ENCODE measurements at places on chromosomes 6 and 20.

DNA sequence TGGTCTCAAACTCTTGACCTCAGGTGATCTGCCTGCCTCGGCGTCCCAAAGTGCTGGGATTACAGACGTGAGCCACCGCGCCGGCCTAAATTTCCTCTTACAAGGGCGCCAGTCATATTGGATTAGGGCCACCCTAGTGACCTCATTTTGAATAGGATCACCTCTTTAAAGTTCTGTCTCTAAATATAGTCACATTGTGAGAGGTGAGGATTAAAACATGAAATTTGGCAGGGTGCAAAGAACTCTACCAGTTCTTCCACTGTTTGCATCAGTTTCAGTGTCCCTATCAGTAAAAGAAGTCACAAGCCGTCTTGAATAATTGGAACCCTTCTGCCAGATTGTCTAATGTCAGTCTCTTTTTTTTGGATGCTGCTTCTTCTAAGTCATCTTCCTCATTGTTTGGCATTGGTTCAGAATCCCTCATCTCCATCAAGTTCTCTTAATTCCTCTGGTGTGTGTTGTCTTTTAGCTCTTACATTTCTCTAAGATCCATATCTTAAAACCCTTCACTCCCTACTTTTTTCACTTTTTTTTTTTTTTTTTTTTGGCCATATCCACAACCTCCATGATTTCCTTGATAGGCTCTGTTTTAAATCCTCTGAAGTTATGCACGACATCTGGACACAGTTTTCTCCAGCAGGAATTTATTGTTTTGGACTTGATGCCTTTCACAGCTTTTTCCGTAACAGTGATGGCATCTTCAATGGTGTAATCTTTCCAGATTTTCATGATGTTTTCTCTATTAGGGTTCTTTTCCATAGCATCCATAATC lies 56.8 kb downstream of the NCOA3 start:
- DNase-seq, result no peak

DNA sequence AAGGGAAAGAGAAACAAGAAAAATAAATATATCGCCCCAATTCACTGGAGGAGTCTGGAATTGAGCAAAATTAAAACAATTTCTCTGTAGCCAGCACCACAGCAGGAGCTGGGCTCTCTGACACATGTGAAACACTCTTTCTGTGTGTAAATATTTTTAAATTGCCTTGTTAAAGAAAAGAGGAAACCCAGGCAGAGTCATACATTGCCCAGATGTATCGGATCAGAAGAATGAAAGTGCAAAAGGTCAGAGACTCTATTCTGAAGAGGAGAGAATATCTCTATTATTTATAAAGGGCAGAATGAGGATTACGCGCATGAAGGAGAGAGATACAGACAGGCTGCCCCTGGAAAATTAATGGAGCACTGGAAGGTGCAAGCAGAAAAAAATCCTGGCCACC lies 127.0 kb upstream of the MAN1A1 start:
- DNase-seq, result no peak

DNA sequence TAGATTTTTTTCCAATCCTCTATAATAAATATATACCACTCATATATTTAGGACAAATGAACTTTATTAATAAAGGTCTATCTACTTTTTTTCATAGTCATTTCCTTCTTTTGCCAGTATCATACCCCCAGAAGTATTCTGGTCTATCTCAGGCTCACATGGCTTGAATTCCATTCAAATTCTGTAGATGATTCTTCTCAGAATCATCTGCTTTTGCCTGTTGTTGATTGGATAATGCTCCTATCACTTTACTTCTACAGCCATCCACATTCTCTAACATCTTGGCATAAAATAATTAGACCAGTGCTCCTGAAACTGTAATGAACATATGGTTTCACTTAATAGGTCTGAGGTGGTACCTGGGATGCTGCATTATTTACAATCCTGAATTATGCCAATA lies 121.2 kb downstream of the GFRAL start:
- no peak for DNase-seq

DNA sequence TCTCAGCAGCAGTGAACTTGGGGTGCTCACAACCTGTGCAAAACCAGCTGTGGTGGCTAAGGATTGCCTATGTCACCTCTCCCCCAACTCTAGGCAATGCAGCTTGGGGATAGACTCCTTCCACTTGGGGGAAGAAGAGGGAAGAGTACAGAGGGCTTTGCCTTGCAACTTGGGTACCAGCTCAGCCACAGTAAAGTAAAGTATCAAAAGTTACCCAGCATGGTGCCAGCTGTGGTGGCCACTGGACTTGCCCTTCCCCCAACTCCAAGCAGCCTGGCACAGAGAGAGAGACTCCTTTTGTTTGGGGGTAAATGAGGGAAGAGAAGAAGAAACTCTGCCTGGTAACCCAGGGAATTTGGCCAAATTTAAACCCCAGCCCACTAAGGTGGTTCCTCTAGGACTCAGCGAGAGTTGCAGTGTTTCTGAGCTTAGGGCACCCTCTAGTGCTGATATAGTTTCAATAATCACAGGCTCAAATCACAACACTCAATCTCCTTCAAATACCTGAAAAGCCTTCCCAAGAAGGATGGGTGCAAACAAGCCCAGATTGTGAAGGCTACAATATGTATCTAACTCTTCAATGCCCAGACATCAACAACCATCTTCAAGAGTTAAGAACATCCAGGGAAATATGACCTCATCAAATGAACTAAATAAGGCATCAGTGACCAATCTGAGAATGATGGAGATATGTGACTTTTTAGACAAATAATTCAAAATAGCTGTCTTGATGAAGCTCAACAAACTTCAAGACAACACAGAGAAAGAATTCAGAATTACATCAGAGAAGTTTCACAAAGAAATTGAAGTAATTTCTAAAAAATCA lies 7.6 kb upstream of the DEFB129 start:
- DNase-seq, result no peak

DNA sequence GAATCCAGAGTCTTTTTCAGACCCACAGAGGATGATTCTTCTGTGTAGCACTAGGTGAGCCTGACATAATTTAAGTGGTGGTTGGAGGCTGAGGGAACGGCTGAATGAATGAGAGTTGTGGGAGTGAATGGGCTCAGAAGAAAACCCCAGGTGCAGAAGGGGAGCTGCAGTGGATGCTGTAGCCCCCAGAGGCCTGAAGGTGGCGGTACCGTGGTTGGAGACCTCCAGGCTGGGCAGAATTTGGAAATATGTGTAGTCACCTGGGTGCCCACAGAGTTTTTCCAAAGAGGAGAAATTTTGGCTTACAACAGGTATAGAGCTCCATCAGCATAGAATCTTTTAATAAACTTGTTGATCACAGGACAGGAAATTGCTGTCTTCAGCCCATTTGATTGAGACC lies 6.5 kb upstream of the RAET1G start:
- no peak for DNase-seq

- no peak for DNase-seq
Observed at GRCh38 chr20:21607971-21608725, 94.3 kb upstream of the NKX2-2 start.

- no peak for DNase-seq
Observed at GRCh38 chr20:39464238-39464637, 502.1 kb downstream of the DHX35 start.

DNA sequence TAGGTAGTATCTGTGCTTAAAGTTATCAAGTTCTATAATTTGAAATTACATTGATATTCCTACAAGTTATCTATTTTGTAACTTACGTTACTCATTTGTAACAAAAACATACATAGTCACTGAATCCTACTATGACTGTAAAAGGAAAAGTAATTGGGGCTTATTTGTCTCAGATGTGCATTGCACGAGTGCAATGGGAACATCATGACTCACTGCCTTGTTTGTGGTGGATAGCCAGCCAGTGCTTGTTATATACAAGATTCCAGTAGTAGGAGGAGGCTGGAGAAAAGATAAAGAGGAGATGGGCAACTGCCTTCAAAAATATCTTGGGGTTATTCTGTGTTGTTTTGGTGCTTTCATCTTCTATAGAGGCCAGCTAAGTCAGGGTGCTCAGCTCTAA lies 164.1 kb downstream of the RNF144B start:
- DNase-seq, result no peak

DNA sequence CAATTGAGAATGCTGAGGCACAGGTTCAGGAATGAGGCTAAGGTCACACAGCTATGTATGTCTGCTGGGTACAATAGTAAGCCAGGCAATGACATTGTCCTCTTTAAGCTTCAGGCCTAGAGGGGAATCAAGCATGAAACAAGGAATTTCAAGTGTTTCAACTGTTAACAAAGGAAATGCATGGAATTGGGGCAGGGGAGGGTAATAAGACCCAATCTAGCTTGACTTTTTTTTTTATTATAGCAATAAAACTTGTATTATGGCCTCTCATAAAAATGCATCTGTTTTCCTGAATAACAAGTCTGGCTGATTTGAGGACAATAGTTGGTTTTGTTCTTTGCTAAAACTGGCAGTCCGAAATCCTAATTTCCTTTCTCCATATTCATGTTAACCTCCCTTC lies 336.7 kb downstream of the CBLN4 start:
- peak; percentile 19 for DNase-seq

- DNase-seq, result no peak
Observed at GRCh38 chr6:158564243-158565121, 4.6 kb downstream of the TMEM181 start.

DNA sequence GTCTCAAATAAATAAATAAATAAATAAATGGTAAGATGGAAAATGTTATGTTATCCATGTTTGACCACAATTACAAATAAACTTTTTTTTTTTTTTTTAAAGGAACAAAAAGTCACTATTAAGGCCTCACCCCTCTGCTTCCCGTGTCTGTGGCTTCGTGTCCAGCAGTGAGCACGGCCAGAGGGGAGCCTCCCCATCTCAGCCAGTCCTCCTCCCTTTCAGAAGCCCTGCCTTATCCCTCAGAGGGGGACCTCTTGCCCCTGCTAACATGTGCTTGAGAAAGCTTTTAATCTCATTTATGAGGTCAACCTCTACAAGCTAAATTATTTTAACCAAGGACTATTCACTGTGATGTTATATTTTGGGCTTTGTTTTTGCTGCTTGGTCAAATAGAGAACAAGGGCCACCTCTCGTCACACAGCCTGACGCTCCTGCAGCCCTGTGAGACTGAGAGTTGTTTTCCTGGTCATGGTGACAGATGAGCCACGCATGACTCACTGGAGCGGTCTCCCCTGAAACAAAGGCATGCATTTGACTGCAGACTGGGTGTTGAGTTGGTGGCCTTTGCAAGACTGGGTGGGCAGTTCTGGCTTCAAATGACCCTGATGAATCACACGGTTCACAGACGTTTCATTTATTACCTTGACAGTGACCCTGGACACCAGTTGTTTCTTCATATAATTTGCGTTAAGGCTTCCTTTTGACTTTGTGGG lies 131.8 kb downstream of the TIAM2 start:
- DNase-seq, result peak; percentile 72

GRCh38 chr6:44675449-44675848 lies 287.9 kb downstream of the CDC5L start:
- DNase-seq, result no peak

- peak; percentile 46 for DNase-seq
Observed at GRCh38 chr20:17431621-17432364, 99.4 kb downstream of the BFSP1 start.

DNA sequence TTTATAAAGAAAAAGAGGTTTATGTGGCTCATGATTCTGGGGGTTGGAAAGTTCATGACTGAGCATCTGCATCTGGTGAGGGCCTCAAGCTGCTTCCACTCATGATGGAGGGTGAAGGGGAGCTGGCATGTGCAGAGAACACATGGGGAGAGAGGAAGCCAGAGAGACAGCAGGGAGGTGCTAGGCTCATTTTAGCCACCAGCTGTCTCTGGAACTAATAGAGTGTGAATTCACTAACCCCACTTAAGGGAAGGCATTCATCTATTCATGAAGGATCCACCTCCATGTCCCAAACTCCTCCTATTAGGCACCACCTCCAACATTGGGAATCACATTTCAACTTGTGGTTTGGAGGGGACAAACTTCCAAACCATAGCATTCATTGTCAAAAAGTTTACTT lies 137.3 kb upstream of the PMEPA1 start:
- no peak for DNase-seq

- no peak for DNase-seq
Observed at GRCh38 chr6:124389127-124389526, 573.1 kb upstream of the RNF217 start.

- DNase-seq, result no peak
Observed at GRCh38 chr6:70991253-70991652, 34.4 kb upstream of the B3GAT2 start.

- DNase-seq, result no peak
Observed at GRCh38 chr6:163417595-163417994, 3.1 kb downstream of the QKI start.

- no peak for DNase-seq
Observed at GRCh38 chr20:5835871-5836270, 85.7 kb downstream of the SHLD1 start.

DNA sequence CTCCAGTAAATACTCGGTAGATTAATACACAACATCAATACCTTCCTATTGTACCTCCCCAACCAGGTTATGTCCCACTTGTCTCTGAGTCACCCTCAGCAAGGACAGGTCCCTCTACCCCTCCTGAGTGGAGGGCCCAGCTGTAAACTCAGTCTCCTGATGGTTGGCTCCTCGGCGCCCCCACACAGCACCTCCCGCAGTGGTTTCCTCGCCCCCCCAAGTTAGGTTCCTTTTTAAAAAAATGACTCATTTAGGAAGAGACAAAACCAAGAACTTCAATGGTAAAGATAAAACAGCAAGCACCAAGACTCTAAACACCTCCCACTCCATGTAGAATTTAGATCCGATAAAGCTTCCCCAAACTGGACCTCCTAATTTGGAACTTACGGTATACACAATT lies 83.5 kb downstream of the TRERF1 start:
- no peak for DNase-seq

- no peak for DNase-seq
Observed at GRCh38 chr6:52681416-52681815, 10.5 kb downstream of the TMEM14A start.

- no peak for DNase-seq
Observed at GRCh38 chr6:157569543-157569942, 188.6 kb downstream of the ZDHHC14 start.

DNA sequence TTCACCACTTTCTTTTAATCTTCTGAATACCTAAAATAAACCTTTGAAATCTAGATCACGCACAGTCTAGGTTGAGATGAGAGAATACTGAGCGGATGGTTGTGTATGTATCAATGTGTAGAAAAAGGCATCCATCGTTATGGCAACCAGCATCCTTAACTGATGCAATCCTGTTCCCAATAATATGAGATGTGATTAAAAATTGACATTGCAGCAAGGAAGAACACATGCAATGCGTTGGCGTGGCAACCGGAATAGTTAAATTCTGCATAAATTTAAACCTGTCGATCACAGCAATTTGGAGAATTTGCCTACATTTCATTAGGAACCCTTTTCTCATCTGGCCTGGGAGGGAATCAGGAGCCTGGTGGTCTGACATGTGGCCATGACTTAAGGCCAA lies 1.3 kb upstream of the L3MBTL1 start:
- no peak for DNase-seq

DNA sequence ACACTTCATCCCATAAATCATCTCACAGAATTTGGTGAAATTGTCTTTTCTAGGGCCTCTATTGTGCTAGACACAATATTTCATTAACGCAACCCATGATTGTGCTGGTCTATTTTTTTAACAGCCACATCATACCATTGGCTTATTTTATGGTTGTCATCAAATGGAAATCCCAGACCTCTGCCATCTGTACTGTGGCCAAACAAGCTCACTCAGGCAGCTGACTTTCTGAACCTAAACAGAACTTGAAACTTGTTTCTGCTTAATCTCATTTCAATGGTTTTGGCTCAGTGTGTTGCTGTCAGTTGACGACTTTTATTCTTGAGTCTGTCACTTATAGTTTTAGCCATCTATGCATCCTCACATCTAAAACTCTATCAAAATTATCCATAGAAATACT lies 111.8 kb downstream of the HAO1 start:
- DNase-seq, result no peak

- no peak for DNase-seq
Observed at GRCh38 chr20:32432277-32432676, 74.1 kb downstream of the ASXL1 start.

Measured in LoVo (cell line).